ENCODE measurements at places on chromosomes 3 and 15.
A peak's percentile ranks its signal among the peaks of the same experiment; 100 is the strongest.

DNA sequence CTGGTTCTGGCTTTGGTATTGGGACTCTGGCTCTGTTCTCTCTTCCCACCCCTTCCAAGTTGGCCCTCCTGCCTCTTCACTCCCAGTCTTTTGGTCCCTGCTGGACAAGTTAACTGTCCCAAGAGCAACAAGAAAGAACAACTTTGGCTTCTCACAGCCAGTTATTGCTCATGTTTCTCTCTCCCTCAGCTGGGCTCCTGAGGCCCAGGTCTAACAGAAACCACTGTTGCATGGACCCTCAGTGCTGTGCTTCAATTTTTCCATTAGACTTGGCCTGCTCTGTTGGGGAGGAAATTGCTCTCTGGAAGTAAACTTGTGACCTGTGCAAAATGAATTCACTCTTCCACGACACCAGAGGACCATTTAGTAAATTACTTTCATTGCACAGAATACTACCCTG, 64.5 kb downstream of the CHST2 start:
- no peak for DNase-seq

DNA sequence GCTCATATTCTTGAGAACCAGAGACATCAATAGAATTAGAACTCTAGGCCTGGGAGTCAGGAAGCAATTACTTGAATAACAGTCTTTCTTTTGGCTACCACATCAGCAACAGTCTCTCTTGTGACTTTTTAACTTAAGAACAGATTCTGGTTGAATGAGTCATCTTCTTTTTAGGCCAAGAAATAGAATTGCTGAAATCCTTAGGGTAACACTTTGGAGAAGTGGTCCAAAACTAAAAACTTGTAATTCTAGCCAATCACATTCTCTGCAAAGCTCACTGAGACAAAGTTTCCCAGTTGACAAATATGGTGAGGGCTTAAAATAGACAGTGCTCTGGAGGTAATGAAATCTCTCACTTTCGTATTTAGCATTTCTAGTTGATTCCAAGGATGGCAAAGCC, 238.0 kb downstream of the SHOX2 start:
- no peak for DNase-seq

- peak; percentile 56 for DNase-seq
Observed at GRCh38 chr15:64044300-64045100, 1.8 kb downstream of the DAPK2 start.

GRCh38 chr3:5186089-5186857, 1.2 kb upstream of the EDEM1 start:
- no peak for DNase-seq

DNA sequence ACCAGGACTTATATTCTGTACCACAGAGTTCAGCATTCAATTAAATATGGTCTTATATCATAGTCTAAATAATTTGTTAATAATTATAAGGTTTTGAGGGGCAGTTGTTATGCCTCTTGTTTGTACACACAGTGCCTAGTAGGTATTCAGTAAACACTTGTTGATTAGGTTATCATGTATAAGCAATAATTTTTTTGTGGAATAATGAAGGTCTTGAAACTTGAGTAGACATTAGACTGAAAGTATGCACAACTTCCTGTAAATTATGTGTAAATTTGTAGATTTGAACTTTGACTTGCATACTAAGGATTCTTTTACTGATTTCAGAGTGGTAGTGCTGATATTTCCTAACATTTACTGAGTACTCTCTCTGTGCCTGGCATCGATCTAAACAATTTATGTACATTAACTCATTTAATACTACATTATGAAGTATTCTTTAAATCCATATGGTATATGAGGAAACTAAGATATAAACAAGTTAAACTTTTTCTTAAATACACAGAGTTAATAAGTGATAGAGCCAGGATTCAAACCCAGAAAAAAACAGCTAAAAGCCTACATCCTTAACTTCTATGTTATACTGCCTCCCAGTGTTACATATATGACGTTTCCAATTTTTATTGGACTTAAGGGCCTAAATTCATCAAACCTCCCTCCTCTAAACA, 65.1 kb downstream of the GLCE start:
- no peak for DNase-seq

DNA sequence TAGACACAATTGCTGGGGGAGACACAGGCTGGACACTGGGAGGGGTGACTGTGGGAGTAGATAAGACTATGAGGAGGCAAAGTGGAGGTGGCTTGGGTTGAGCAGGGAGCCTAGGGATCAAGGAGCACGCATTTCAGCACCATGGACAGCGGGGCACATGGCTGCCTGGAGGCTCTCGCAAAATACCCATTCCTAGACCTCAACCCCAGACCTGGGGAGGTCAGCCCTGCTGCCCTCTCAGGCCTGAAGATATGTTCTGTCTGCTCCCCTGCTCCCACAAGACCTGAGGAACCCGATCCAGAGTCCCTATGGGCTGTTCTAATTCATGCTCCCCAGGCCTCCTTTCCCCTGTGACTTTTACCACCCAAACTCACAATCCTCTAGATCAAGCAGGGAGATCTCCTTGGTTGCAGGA, 16.0 kb upstream of the CPEB1 start:
- no peak for DNase-seq

GRCh38 chr15:41914411-41914810, 20.6 kb upstream of the SPTBN5 start:
- no peak for DNase-seq

DNA sequence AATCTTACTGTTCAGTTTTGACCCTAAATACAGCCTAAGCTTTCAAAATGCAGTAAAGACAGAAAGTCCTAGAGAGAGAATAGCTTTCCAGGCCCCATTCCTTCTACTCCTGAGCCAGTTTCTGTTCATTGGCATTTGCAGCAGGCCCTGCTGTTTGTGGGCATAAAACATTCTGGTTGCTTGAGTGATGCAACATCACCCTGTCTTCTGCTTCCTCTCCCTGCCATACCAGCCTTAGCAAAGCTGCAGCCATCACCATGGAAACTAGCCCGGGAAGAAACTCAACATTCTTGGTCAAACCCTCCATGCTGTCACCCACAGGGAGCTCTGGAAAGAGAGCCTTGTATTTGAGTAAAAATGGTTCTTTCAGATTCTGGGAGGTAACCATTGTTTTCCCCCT, 325.7 kb downstream of the MAGI1 start:
- no peak for DNase-seq

GRCh38 chr3:11622586-11623550, 20.8 kb downstream of the VGLL4 start:
- no peak for DNase-seq

- DNase-seq: no peak
Observed at GRCh38 chr3:18840535-18841137, 307.7 kb upstream of the KCNH8 start.

- DNase-seq: no peak
Observed at GRCh38 chr3:130926504-130926903, 32.6 kb downstream of the ATP2C1 start.

GRCh38 chr3:13066236-13066635, 7.0 kb downstream of the IQSEC1 start:
- no peak for DNase-seq

DNA sequence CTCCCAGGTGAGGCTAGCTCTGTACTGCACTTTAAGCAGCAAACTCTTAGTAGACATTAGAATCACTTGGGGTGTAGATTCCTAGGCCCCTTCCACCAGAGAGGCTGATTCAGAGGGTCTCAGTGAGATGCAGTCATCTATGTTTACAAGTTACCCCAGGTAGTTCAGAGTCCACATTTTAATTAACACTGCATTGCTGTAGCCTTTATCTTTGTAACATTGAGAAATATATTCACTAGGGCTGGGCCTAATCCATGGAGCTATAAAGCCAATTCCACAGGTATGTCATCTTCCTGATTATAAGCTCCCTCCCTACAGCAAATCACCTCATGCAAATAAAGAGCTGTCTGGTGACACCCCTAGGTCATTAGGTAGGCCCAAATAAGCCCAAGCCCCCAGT, 39.6 kb upstream of the STT3B start:
- no peak for DNase-seq

DNA sequence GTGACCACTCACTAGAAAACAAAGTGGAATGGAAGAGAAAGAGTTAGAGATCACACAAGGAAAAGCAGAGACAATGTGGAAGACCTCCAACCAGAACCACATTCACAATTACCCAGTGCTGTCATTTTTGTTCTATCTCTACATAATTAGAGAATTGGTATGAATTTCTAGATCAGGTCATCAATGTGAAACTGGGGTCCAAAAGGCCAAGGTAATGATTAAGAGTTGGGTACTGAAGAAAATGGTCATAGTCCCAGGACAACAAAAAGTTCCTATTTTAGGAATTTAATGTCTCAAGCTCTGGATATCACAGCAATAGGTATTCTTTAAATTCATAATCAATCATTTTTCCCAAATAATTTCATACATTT, 84.7 kb upstream of the PPIB start:
- DNase-seq: no peak

DNA sequence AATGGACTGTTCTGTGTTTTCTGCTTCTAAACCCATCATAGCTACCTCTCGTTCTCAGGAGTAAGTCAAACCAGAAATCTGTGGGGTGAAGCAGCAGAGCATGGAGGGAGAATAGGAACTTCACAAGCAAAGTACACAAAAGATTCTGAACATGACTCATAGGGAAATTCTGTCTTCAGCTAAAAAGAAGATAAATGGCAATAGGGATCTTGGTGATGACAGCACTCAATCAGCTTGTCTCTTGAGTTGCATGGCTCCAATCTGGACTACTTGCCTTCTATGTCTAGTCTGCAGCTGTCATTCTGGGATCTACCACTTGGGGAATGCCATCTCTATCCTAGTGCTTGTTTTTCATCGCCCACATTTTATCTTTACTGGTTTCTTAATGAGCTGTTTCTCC, 13.5 kb upstream of the GRAMD1C start:
- no peak for DNase-seq

GRCh38 chr3:122023335-122023910, 1.4 kb upstream of the ILDR1 start:
- peak; percentile 4 for DNase-seq

DNA sequence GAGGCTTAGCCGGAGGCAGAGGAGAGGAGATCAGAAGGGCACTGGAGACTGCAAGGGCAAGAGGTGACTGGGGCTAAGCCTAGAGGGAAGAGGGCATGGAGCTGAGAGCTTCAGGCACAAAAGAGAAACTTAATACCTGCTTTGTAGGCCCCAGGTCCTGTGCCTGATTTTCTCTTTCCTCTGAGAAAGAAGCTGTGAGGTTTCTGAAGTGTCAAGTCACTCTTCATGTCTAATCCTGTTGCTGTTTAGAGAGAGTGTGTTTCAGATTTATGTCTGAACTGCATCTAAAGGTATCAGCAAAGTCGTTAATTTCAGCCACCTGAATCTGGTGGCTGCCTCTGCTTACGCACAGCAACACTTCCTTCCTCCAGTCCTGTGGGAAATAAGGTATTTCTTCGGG, 106.9 kb upstream of the RNU6-1 start:
- DNase-seq: no peak

DNA sequence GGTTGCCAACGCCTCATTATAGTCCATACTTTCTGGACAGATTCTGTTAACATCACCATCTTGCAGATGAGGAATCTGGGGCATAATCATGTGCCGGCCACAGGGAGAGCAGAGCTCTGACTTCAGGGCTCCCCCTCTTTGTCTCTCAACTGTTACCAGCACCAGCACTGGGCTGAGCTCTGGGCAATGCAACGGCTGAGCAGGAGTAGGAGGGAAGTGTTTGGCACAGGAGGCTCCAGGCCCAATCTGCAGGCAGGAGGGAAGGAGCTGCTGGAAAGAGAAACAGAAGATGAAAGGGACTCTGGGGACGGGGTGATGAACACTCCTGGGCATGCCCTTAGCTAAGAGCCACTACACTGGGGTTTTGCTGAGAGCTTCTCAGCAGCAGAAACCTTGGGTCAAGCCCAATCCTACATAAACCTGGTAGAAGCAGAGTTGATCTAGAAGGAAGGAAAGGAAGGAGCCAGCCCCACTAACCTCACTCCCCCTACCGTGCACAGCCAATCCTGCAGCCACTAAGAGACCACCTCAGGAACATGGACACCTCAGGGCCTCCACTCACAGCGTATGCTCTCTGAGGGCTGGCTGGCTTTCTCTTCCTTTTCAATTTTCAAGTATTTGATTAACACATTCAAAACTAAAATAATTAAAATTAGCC, 73.1 kb upstream of the SPATA12 start:
- DNase-seq: no peak

GRCh38 chr3:15120986-15121385, 22.0 kb upstream of the RBSN start:
- no peak for DNase-seq

- DNase-seq: peak; percentile 22
Observed at GRCh38 chr15:52803467-52804306, 13.6 kb upstream of the ONECUT1 start.

DNA sequence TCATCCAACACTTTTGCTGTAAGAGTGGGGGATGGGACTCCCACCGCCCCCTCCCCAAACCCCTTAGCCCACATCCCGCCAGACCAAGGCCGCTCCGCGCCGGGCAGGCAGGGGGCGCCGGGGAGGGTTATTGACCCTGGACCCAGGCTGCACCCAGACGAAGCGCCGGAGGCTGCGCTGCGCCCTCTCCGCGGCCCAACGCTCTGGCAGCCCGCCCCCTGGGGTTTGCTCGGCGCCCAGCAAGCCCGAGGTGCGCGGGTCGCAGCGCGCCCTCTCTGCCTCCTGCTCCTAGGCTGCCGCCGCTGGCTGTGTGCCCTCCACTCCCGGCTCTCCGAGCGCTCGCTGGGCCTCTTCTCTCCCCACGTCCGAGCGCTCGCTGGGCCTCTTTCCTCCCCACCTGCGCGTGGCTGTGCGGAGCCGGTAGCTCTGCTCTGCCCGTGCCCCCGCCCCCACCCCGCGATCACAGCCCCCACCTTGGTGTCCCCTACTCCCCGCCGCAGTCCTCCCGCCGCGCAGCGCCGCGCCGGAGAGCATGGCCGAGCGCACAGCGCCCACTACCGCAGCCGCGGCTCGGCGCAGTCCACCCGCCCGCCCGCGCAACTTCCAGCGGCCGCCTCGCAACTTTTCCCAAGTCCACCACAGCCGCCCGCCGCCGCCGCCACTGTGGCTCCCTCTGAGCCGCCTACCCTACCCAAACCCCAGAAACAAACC, 1.2 kb downstream of the MECOM start:
- no peak for DNase-seq

DNA sequence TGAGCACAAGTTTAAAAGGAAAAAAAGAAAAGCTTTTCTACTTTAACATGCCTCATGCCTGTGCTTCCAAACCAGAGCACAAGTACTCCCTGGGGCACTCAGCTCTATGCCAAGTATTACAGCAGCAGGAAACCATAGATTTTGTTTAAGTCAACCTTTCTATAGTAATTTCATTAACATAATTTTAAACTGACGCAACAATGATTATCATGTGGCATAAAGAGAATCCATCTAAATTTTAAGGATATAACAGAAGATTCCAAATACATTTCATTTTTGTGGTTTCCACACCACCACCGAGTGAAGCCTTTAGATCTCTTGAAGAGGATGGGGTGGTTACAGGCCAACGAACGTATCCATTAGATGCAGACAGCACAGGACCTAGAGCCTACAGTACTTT, 112.1 kb downstream of the TNIK start:
- DNase-seq: no peak

DNA sequence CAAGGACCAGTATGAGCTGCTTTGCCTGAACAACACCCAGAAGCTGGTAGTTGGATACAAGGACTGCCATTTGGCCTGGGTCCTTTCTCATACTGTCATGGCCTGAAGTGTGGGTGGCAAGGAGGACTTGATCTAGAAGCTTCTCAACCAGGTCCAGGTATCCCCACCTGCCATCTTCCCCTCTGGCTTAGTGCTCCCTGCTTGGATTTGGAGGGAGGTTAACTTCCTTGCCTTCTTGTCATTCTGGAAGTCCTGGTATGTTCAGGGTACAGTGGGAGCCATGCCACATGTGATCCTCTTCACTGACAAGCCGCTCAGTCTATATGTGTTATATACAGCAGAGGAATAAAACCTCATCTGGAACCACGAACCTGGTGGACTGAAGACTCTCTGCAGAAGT, 37.7 kb upstream of the TOPBP1 start:
- DNase-seq: no peak

- no peak for DNase-seq
Observed at GRCh38 chr3:106161246-106161645, 292.4 kb upstream of the CBLB start.
